ENCODE measurements at places on chromosomes 5 and 9.

GRCh38 chr5:178421699-178422399 is 168.3 kb downstream of the COL23A1 start:
- no peak for DNase-seq

GRCh38 chr5:135710045-135710675 is 124.3 kb upstream of the SLC25A48 start:
- DNase-seq = peak; percentile 32

DNA sequence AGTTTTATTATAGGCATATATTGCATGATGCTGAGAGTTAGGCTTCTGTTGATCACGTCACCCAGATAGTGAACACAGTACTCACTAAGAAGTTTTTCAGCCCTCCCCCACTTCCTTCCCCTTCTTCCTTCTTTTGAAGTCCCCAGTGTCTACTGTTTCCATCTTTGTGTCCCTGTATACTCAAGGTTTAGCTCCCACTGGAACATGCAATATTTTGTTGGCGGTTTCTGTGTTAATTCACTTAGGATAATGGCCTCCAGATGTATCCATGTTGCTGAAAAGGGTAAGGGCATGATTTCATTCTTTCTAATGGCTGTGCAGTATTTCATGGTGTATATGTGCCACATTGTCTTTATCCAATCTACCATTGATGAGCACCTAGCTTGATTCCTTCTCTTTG is 764.3 kb downstream of the MTRR start:
- no peak for DNase-seq

- no peak for DNase-seq
Observed at GRCh38 chr5:142109331-142110045, 909 bp downstream of the NDFIP1 start.

DNA sequence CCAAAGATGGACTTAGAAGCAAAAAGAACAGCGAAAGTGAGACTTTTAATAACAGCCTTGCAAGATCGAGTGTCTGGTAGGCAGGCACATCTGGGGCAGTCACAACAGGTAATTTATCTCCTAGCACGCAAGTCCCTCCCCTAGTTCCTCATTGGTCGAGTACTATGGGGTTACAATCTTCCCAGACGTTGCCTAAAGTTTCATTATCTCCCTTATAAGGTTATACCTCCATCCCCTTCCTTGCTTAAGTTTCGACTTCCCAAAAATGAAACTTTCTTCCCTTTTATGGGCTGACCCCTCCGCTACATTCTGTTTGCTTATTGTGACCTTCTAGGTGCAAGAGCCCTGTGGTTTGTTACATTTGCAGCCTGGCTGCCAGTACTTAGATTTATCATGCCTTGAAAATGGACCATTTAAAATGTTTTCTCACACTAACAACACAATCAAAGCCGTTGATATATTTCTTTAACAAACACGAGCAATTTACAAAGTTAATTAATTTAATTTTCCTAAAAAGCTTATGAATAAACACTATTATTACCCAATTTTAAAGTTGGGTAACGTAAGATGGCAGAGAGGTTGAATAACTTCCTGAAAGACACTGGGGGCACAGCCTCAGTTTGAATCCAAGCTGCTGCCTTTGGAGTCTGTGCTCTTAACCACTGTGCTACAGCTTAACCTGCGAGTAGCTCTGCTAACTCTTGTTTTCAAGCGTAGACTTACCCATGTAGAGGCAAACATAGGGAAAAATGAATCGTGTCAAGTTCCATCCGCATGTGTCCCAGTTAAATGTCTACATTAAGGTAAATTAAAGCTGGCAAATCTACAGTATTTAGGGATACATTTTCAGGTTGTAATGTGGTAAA is 91.7 kb downstream of the EDIL3 start:
- no peak for DNase-seq

- no peak for DNase-seq
Observed at GRCh38 chr5:157864067-157864466, 5.1 kb upstream of the CLINT1 start.

DNA sequence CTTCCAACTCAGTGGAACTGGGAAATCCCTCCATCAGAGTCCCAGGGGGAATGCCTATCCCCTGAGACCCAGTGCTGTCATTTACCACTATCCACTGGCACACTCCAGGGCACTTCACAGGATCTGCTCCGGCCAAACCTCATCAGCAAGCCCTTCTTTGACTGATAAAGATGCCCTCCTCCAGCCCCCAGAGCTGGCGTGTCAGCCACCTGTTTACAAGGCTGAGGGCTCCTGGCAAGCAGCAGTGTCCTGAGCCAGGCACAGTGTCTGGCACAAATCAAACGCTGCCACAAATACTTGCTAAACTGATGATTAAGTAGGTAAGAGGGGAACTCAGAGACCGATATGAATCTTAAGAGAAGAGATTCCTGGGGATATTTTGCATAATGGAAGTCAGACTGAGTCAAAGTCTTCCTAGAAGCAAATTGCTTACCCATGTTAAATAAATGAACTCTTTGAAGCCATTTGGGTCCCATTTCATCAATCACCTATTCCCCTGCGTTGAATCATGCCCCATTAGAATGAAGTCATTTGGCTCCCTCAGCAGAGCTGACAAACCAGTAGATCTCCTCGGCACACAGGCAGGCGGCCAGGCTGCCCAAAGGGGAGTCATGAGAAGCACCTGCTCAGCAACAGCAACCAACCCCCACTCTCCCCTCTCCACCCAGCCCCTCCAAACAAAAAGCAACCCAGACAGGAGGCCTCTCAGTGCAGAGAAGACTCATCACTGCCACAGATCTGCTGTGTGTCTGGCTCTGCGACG is 97.4 kb downstream of the CDK5RAP2 start:
- DNase-seq = no peak

- DNase-seq = no peak
Observed at GRCh38 chr9:23563517-23563916, 262.5 kb downstream of the ELAVL2 start.

- DNase-seq = no peak
Observed at GRCh38 chr5:111172504-111172903, 51.7 kb upstream of the CAMK4 start.

GRCh38 chr5:11607944-11608483 is 296.2 kb downstream of the CTNND2 start:
- DNase-seq = no peak

- DNase-seq = no peak
Observed at GRCh38 chr9:15115702-15116101, 191.3 kb downstream of the TTC39B start.

- no peak for DNase-seq
Observed at GRCh38 chr5:108003178-108003577, 332.4 kb upstream of the EFNA5 start.

DNA sequence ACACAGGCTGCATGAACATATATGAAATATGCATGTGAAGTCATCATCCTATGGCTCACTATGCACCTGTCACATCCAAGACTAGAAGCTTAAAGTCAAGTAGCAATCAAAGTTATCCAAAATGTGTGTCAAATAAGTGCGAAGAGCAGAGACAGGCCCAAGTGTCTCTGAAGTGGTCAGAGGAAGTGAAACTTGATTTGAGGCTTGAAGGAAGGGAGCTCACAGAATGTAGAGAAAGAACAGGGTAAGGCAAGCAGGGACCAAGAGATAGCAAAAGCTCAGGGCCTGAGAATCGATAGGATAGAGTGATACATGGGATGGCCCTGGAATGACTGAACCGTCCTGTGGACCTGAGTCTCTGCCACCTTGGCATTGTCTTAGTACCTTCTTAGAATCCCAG is 274.3 kb upstream of the TRPC7 start:
- DNase-seq = no peak

Measured in NCI-H2081 treated with DMSO at 0.1 percent for 48 hours (cell line).